Skeletal muscle tissue (tissue), 5 donors: ENCODE measurements at places on chromosomes 7 and 10. TPM values are rescaled to one million over a fixed set of nuclear protein-coding genes. Genes with fewer than 3 reads are reported as not detected.

Gene HOXA4
- total RNA-seq, result 2.1 TPM

Gene NKX2-3
- total RNA-seq, result 1.0 TPM

Gene OR2A2
- total RNA-seq, result not detected

Gene MRPS17
- total RNA-seq, result 22.4 TPM

Gene NME8
- total RNA-seq, result not detected

Gene ADAMTS14
- total RNA-seq, result 5.7 TPM

Gene SPDYE6
- not detected for total RNA-seq

Gene PHKG1
- 48.0 TPM for total RNA-seq

Gene UNC5B
- 6.3 TPM for total RNA-seq

Gene ZNF511
- total RNA-seq, result 30.3 TPM

Gene LRWD1
- total RNA-seq, result 12.5 TPM

Gene CCDC172
- total RNA-seq, result not detected

Gene CYP26C1
- total RNA-seq, result not detected

Gene TSPAN15
- 72.0 TPM for total RNA-seq

Gene FGFR2
- total RNA-seq, result 11.5 TPM

Gene SPDYE1
- total RNA-seq, result not detected

Gene NCF1
- 1.6 TPM for total RNA-seq

Gene GDF10
- total RNA-seq, result 1.0 TPM

Gene EGR2
- total RNA-seq, result 3.7 TPM

Gene CALD1
- total RNA-seq, result 89.8 TPM

Gene SHTN1
- 1.6 TPM for total RNA-seq

Gene GALNT17
- 24.5 TPM for total RNA-seq

Gene GRK5
- total RNA-seq, result 12.5 TPM

Gene JCAD
- 19.8 TPM for total RNA-seq

Gene GJC3
- 1.0 TPM for total RNA-seq

Gene GRB10
- 17.7 TPM for total RNA-seq

Gene EEPD1
- 12.5 TPM for total RNA-seq

Gene AKR1C2
- 4.2 TPM for total RNA-seq

Gene CEP41
- total RNA-seq, result 7.8 TPM

Gene TRPV5
- not detected for total RNA-seq

Gene TTYH3
- 18.8 TPM for total RNA-seq

Gene CLCN1
- 4.7 TPM for total RNA-seq

Gene SAP25
- not detected for total RNA-seq

Gene PON3
- 5.2 TPM for total RNA-seq
